ENCODE measurements at places on chromosomes 6 and 20. TPM values are rescaled to one million over a fixed set of nuclear protein-coding genes. Genes with fewer than 3 reads are reported as not detected.

The SLC24A3 gene
- 2.3 TPM for total RNA-seq

The OPN5 gene
- total RNA-seq: not detected

The RPP40 gene
- 8.8 TPM for total RNA-seq

- DNase-seq: no peak
Measured at GRCh38 chr6:149499066-149499465, 14.3 kb upstream of the ZC3H12D start.

DNA sequence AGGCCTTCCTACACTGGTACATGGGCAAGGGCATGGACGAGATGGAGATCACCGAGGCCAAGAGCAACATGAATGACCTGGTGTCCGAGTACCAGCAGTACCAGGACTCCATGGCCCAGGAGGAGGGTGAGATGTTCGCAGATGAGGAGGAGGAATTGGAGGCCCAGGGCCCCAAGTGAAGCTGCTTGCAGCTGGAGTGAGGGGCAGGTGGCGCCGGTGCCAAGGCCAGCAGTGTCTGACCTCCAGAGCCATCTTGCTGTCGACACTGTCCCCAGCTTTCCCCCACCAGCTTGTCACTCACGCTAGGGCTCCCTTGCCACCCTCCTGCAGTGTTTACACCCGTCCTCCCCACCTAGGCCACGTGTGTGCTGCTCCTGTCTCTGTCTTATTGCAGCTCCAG lies 12.2 kb downstream of the GABRR2 start:
- no peak for DNase-seq

DNA sequence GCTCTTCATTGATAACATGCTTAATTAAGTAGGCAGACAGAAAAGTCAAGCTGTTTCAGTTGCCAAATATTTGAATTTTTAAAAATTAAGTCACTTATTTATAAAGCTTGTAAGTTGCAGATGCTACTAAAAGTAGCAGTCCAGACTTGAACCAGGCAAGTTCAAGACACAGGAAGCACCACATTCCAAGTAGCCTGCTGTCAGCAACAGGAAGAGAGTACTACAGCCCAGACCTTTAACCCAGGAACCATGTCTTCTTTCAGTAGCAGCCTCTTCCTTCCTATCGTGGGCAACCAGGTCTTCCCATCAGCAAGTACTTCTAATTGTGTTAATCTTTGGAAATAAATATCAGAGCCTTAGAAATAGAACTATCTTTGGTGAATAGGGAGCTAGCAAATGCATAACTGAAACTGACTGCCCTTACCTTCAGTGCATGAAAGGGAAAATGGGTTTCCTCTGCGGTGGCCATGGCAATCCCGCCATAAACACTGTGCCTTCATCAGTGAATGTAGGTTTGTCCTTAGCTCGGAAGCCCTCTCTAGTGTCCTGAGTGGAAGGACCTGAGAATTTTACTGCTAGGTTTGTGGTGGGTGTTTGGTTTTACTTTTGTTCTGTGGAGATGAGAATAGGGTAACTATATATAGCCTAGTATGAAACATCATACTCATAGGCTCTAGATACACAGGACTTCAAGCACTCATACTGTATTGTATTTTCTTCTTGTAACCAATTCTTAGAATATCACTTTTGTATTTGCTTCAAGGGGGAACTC lies 95.6 kb downstream of the SYCP2 start:
- DNase-seq: no peak

DNA sequence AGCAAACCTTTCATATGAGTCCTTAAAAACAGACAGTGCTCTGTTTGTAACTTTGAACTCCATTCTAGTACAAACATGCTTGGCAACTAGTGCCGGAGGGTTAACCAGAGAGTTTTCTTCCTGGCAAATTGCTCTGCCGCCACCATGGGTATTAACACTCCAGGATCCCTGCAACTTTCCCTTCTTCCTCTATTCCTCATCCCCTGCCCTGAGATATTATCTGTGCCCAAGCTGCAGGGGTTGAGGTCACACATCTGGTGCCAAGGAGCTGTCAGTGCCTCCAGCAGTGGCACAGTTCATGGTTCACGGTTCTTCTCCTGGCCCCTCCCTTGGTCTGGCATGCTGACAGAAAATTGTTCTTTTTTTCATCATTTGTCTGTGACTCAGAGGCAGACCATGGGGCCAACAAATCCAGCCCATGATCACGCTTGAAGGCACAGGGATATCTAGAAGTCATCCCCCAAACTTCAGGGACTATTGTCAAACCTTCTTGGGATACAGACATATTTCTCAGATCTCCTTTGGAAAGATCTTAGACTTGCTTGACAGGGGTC lies 77.5 kb downstream of the ATXN1 start:
- DNase-seq: peak; percentile 91

GRCh38 chr20:44544263-44544662 lies 22.4 kb upstream of the SERINC3 start:
- no peak for DNase-seq

DNA sequence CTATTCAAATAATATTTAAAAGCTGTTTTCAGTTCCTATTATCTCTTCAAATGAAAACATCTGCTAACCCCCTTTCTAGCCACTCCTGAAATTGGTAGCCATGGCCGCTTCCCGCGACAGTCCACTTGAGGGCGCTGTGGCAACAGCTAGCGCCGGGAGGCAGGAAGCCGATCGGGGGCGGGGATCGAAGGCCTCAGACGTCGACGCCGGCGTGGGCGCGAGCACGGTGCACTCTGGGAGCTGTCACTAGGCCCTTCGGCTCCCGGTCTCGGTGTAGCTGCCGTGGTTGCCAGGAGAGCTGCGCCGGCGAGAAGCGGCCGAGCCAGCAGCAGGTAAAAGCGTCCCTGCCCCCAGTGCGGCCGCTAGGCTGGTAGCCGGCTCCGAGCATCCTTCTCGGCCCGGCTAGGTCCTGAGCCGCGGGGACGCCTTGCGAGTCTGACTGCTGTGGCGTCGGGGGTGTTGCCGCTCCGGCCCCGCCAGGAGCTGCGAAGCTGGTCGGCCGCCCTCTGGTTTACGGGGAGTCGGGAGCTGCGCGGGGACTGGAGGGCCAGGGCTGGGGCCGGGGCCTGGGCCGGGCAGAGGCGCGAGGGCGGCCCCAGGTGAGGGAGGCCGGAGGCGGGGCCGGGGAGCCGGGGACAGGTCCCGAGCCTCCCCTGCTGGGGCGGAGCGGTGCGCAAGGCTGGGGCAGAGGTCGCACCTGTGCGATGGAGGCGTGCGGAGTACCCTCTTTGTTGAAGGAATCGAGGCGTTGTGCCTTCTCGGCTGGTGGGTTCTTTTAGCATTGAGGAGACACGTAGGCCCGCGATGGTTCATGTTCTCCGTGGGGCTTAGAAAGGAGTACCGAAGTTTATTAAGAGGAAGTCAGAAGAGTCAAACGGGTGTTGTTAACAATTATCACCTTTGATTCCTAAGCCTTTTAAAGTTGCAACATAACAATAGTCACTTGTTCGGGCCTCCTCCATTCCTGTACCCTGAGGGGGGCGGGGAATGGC lies at the start of gene DOP1A:
Gene DOP1A, plus strand, starts transcription at position 224 of the 992 bp plus-strand sequence. CDS start 29,307 bp downstream, outside the sequence.
- DNase-seq: peak; percentile 94

DNA sequence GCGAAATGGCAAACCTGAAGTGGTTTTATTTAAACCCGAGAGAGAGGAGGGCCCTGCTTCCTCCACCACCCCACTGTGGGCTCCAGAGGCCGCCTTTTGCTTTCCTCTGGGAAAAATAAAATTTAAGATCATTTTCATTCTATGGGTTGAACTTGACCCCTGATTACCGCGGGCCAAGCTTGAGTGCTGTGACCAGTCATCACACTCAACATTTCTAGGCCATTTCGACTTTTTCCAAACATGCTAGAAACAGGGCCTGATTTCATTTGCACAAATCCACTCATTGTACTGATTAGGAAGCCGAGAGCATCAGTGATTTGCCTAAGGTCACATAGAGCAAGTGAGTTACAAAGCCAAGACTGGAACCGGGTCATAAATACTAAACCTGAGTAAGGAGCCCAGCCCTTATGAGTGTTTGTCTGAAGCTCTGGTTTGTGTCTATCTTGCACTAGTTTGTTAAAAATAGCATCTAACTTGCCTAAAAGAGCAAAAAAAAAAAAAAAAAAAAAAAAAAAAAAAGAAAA lies 179.7 kb downstream of the DLL1 start:
- DNase-seq: no peak

GRCh38 chr6:134621858-134622257 lies 303.9 kb upstream of the SGK1 start:
- peak; percentile 80 for DNase-seq

GRCh38 chr6:93794166-93794565 lies 374.8 kb upstream of the EPHA7 start:
- DNase-seq: no peak

All from lower leg skin (tissue), 4 donors.